ENCODE measurements at places on chromosomes 11 and 22. TPM values are rescaled to one million over a fixed set of nuclear protein-coding genes. Genes with fewer than 3 reads are reported as not detected.

GRCh38 chr11:79747406-79747805 is 306.6 kb upstream of the TENM4 start:
- H3K36me3 ChIP-seq, result no peaks in the 10 kb centered on the region
- no peaks in the 10 kb centered on the region for H3K27me3 ChIP-seq
- no peak overlapping the region for H3K4me3 ChIP-seq
- no peaks in the 10 kb centered on the region for H3K4me1 ChIP-seq
- no peak for DNase-seq

- H3K4me3 ChIP-seq, result no peak overlapping the region
- DNase-seq, result peak; percentile 90
- H3K36me3 ChIP-seq, result peaks cover 28% of the 10 kb centered on the region
- peak overlapping the region; percentile 72 for H3K27ac ChIP-seq
- no peaks in the 10 kb centered on the region for H3K27me3 ChIP-seq
Measured at GRCh38 chr11:65206901-65207300, 25.2 kb downstream of the CAPN1 start.

DNA sequence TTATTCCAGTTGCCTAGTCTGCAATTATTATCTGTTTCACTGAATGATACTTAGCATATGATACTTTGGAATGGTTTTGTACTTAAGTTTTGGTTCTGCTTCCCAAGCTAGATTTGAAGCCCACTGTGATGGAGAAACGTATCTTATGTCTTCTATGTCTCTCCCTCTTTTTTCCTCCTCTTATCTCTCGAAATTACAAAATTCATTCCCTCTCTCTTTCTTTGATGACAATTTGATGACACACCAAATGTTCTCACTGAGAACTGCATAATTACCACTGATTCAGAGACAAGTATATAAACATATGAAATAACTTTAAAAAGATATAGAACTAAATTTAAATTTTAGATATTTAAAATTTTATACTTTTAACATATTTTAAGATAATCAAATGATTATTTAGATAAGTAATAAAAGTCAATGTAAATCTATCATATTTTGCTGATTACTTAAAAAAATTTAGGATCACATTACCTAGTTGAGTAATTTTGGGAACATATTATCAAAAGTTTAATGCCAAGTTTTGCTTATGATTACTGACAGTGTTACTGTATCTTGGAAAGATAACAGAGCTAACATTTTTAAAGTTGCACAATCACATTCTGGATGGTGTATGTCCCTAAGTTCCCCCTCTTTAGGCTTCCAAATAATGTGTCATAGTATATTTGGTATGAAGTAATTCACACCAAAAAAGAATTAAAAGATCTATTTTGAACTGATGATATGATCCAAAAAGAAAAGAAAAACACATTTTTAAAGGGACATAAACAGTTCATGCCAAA is 255.3 kb downstream of the SBF2 start:
- H3K27ac ChIP-seq, result no peak overlapping the region
- DNase-seq, result no peak
- H3K36me3 ChIP-seq, result no peaks in the 10 kb centered on the region
- no peaks in the 10 kb centered on the region for H3K27me3 ChIP-seq
- no peaks in the 10 kb centered on the region for H3K4me1 ChIP-seq
- no peak overlapping the region for H3K4me3 ChIP-seq

GRCh38 chr11:92306966-92307510 is 82.4 kb downstream of the FAT3 start:
- no peak overlapping the region for H3K4me3 ChIP-seq
- no peaks in the 10 kb centered on the region for H3K27me3 ChIP-seq
- peaks cover 11% of the 10 kb centered on the region for H3K4me1 ChIP-seq
- no peak for DNase-seq
- H3K27ac ChIP-seq, result no peak overlapping the region

DNA sequence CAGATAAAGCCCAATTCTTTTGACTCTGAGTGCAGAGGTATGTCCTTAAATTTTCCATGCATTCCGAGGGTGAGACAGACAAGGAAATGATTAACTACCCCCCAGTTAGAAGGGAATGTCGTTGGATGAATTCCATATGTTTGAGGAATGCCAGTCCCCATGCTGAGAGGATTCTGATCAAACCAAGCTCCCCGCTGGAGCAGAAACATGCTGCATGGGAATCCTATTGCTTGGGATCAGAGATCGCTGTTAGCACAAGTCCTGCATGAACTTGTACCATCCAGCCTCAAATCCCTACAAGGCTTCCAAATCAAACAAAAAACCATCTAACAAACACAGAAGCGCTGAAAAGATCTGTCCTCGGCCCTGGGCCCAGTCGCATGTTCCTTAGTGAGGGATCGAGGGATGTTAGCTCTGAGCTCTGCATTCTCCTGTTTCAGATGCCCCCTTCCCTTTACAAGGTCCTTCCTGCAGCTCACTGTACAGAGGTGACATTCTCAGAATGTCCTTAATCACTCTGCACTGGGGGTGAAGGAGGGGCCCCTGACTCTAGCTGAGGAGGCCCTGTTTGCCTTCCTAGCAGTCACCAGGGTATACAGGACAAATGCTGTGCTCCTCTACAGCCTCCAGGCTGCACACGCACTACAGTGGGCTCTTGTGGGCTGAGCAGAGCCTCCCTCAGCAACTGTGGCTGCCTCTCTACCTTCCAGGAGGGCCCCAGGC is 353.4 kb downstream of the TENM4 start:
- peaks cover 78% of the 10 kb centered on the region for H3K27me3 ChIP-seq
- no peak overlapping the region for H3K27ac ChIP-seq
- H3K4me3 ChIP-seq, result no peak overlapping the region
- no peak for DNase-seq
- H3K36me3 ChIP-seq, result no peaks in the 10 kb centered on the region
- H3K4me1 ChIP-seq, result no peaks in the 10 kb centered on the region

GRCh38 chr11:9367551-9367950 is 16.9 kb upstream of the IPO7 start:
- H3K27me3 ChIP-seq, result no peaks in the 10 kb centered on the region
- H3K27ac ChIP-seq, result no peak overlapping the region
- no peak overlapping the region for H3K4me3 ChIP-seq

GRCh38 chr11:41997844-41998401 is 538.5 kb upstream of the LRRC4C start:
- DNase-seq, result no peak
- no peaks in the 10 kb centered on the region for H3K36me3 ChIP-seq

- no peaks in the 10 kb centered on the region for H3K36me3 ChIP-seq
- H3K4me3 ChIP-seq, result no peak overlapping the region
- H3K27me3 ChIP-seq, result no peaks in the 10 kb centered on the region
- H3K4me1 ChIP-seq, result no peaks in the 10 kb centered on the region
Measured at GRCh38 chr11:80587906-80588305, 1147.1 kb upstream of the TENM4 start.

DNA sequence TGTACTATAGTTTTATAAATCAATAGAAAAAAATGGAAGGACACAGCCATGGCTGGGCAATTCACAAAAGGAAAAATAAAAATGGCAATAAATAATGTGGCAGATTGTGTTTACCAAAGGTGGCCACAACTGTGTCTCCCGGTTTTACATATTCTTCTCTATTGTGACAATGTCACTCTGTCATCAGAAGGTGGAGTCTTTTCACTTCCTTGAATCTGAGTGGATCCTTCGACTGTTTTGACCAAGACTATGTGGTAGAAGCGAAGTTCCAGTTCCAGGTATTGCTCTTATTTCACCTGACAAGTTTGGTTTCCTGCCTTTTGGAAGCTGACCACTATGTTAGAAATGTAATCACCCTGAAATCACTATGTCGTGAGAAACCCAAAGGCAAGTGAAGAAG is 31.0 kb upstream of the HSD17B12 start:
- no peak for DNase-seq
- H3K4me3 ChIP-seq, result no peak overlapping the region
- H3K27ac ChIP-seq, result no peak overlapping the region
- peaks cover 7% of the 10 kb centered on the region for H3K4me1 ChIP-seq
- H3K36me3 ChIP-seq, result no peaks in the 10 kb centered on the region

DNA sequence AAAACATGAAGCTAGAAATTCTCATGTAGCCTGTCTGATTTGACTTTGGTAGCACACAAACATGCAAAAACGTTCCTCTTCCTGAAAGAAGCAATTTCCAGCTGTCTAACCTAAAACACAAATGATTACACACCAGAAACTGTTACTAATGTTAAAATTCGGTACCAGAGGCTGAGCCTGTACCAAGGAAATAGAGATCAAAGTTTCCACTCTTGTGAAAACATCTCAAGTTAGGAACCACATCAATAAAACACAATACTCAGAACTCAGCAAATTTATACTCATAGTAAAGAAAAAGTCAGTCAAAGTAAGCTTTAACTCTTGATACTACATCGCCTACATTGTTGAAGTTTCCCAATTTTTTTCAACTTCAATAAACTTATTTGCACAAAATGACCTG is 107.8 kb downstream of the FCHSD2 start:
- H3K27me3 ChIP-seq, result no peaks in the 10 kb centered on the region
- DNase-seq, result no peak
- no peaks in the 10 kb centered on the region for H3K36me3 ChIP-seq
- no peak overlapping the region for H3K27ac ChIP-seq

DNA sequence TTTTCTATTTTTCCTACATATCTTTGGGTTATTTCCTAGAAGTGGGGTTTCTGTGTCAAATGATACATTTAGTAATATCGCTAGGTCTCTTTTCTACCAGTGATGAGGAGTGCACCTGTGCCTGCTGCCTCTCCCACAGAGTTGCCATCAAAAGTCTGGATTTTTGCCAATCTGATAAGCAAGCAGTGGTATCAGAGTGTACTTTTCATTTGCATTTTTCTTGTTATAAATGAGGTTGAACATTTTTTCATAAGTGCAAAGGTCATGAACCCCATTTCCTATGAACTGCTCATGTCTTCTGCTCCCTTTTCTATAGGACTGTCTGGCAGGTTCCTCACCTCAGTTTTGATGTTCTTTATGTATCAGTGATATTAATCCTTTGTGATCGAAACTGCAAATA is 1.7 kb downstream of the TRPM5 start:
- H3K4me3 ChIP-seq, result no peak overlapping the region
- H3K4me1 ChIP-seq, result no peaks in the 10 kb centered on the region
- H3K36me3 ChIP-seq, result no peaks in the 10 kb centered on the region

GRCh38 chr22:37228106-37229011 is 15.7 kb downstream of the RAC2 start:
- no peaks in the 10 kb centered on the region for H3K27me3 ChIP-seq
- peak; percentile 58 for DNase-seq
- H3K27ac ChIP-seq, result peak overlapping the region; percentile 83
- no peaks in the 10 kb centered on the region for H3K36me3 ChIP-seq

DNA sequence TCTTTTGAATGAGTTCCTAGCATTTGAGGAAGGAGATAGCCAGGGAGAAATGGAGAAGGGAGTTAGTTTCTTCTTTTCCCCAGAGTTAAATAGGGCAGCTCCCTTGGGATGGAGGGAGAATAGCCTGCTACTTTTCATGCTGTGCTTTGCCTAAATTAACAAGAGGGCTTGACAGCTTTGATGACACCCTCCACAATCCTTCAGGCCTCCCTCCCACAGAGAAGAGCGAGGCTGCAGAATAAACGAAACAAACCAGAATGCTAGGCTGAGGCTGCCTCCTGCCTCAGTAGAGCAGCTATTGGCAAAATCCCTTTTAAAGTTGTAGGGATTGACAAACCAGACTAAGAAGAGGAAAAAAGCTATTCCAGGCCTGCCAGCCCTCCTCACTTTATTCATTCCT is 94.6 kb downstream of the C11orf58 start:
- no peak overlapping the region for H3K4me3 ChIP-seq
- no peak overlapping the region for H3K27ac ChIP-seq
- H3K4me1 ChIP-seq, result no peaks in the 10 kb centered on the region
- H3K36me3 ChIP-seq, result no peaks in the 10 kb centered on the region

DNA sequence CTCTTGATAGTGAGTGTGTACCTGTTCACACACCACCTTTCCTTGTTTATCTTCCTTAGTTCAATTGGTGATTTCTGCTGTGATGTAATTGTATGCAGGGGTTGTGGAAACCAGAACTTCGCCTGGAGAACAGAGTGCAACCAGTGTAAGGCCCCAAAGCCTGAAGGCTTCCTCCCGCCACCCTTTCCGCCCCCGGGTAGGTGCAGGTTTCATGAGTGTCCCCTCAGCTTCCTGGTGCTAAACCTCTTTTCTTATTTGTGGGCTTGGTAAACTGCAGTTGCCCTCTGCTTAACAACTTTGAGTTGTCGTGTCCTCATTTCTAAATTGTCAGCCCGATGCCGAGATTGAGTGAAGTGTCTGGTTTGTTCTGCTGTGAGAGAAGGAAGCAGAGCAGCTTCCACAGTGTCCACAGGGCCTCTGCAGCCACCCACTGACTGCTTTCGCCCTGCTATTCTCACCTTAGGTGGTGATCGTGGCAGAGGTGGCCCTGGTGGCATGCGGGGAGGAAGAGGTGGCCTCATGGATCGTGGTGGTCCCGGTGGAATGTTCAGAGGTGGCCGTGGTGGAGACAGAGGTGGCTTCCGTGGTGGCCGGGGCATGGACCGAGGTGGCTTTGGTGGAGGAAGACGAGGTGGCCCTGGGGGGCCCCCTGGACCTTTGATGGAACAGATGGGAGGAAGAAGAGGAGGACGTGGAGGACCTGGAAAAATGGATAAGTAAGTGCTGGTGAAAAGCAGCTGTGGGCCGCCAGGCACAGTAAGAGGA is 7.1 kb upstream of the GAS2L1 start:
- no peak overlapping the region for H3K4me3 ChIP-seq
- no peaks in the 10 kb centered on the region for H3K27me3 ChIP-seq
- H3K36me3 ChIP-seq, result peaks cover 36% of the 10 kb centered on the region
- no peak for DNase-seq
- no peak overlapping the region for H3K27ac ChIP-seq

DNA sequence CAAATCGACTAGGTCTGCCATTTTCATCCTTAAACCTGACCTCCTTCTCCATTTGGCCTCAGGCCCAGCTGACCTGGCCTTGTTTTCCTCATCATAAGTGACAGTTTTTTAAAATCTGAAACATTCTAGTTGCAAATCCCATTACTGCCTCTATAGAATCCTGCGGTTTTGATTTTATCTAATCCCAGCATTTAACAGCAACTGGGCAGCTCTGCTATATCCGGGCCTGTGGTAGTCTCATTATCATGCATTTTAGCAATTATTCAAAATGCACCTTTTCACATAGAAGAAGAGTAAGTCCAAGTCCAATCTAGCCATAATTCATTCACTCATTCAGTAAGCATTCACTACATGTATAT is 28.6 kb upstream of the BIRC3 start:
- no peaks in the 10 kb centered on the region for H3K36me3 ChIP-seq
- peaks cover 19% of the 10 kb centered on the region for H3K4me1 ChIP-seq
- no peak overlapping the region for H3K27ac ChIP-seq
- no peak overlapping the region for H3K4me3 ChIP-seq
- no peaks in the 10 kb centered on the region for H3K27me3 ChIP-seq
- DNase-seq, result no peak

- no peak overlapping the region for H3K4me3 ChIP-seq
- H3K27me3 ChIP-seq, result peaks cover 80% of the 10 kb centered on the region
- H3K4me1 ChIP-seq, result no peaks in the 10 kb centered on the region
- no peak overlapping the region for H3K27ac ChIP-seq
Measured at GRCh38 chr11:17428925-17429324, 40.5 kb upstream of the KCNJ11 start.

Gene SLC15A3
- total RNA-seq, result 5.5 TPM

Gene SLC22A6
- not detected for total RNA-seq

Gene TSGA10IP
- total RNA-seq, result not detected

Gene FXYD6
- total RNA-seq, result 0.48 TPM

Gene COMMD9
- 56.5 TPM for total RNA-seq

Gene ARAP1
- total RNA-seq, result 151 TPM

Gene DEFB131B
- not detected for total RNA-seq

Gene IL10RA
- total RNA-seq, result not detected

Gene RHOD
- total RNA-seq, result 156 TPM

Gene FCHSD2
- 20.5 TPM for total RNA-seq

Gene THY1
- total RNA-seq, result not detected

Gene SLC6A5
- total RNA-seq, result not detected
